ENCODE measurements at places on chromosomes 1 and 21.

GRCh38 chr1:19014765-19015164, 58.3 kb upstream of the IFFO2 start:
- no peak for DNase-seq

- DNase-seq, result no peak
These were observed 2.9 kb downstream of the CLDN14 start for GRCh38 chr21:36477001-36477400.

GRCh38 chr1:112563341-112563740, 54.6 kb downstream of the WNT2B start:
- no peak for DNase-seq

DNA sequence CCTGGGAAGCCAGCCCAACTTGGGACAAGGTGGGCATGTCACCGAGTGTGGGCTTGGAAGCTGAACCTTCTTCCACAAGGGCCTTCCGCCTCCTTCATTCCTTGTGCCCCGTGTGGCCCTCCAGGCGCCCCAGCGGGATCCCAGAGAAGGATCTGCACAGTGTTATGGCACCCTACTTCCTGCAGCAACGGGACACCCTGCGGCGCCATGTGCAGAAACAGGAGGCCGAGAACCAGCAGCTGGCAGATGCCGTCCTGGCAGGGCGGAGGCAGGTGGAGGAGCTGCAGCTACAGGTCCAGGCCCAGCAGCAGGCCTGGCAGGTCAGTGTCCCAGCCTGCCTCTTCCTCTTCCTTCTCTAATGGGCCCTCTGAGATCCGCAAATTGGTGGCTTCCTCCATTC, 5.8 kb upstream of the BGLAP start:
- DNase-seq, result no peak

Data from T-helper 2 cell (primary cell).